Type B pancreatic cell (in vitro differentiated cells): ENCODE measurements at places on chromosomes 2 and 18. TPM values are rescaled to one million over a fixed set of nuclear protein-coding genes. Genes with fewer than 3 reads are reported as not detected.

The PRKAG3 gene
- total RNA-seq: not detected in 2 replicates

The KIF1A gene
- total RNA-seq: 78.4 and 112 TPM in 2 replicates

GRCh38 chr2:156311976-156312375, 20.5 kb downstream of the NR4A2 start:
- no peak for DNase-seq
- no peaks in the 10 kb centered on the region for H3K4me1 ChIP-seq
- H3K36me3 ChIP-seq: no peaks in the 10 kb centered on the region
- H3K27me3 ChIP-seq: peaks cover 32% of the 10 kb centered on the region

- H3K27ac ChIP-seq: no peak overlapping the region
- no peaks in the 10 kb centered on the region for H3K36me3 ChIP-seq
- no peaks in the 10 kb centered on the region for H3K4me1 ChIP-seq
- no peak for DNase-seq
- no peaks in the 10 kb centered on the region for H3K27me3 ChIP-seq
- no peak overlapping the region for H3K4me3 ChIP-seq
These were observed 28.0 kb upstream of the LTBP1 start for GRCh38 chr2:32918774-32919173.

GRCh38 chr18:23073996-23074606, 61.2 kb upstream of the CABLES1 start:
- H3K4me3 ChIP-seq: no peak overlapping the region
- no peaks in the 10 kb centered on the region for H3K36me3 ChIP-seq
- H3K27ac ChIP-seq: no peak overlapping the region
- DNase-seq: no peak
- H3K27me3 ChIP-seq: no peaks in the 10 kb centered on the region

- H3K36me3 ChIP-seq: no peaks in the 10 kb centered on the region
- peaks cover 10% of the 10 kb centered on the region for H3K27me3 ChIP-seq
- no peak for DNase-seq
- no peak overlapping the region for H3K27ac ChIP-seq
These were observed 106.9 kb downstream of the SP3 start for GRCh38 chr2:173858291-173858731.

DNA sequence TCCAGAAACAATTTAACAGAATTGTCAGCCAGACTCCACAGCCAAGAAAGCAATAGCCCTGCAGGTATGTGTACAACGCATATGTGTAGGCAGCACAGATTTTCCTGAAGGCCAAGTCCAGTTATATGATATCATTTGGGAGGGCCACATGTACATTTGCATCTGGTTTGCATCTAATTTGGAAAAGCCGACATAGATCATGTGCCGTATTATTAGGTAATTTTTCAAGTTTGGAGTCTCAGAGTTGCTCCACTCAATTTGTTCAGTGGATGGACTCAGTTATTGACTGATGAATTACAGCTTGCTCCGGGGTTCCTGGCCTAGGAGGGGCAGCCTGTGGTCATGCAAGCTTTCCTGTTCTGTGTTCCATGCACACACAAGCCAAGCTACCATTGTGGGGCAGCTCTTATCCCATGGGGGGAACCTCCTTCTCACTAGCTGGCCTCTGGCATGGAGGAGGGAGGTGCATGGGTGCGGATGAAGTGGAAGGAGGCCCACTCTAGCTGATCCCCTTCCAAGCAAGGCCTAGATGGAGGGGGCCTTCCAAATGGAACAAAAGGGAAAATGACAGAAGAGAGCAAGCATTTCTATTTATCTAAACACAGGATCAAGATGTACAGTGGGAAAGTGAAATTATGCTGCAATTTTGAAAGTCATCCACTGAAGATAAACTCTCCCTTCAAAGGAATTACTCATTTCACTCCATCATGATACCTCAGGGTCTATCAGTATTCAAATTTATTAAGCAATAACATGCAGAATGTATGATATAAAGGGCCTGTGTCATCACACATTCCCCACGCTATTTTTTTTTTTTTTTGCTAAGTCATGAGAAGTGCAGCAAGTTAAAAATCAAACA, 202.6 kb upstream of the SMAD2 start:
- peak overlapping the region; percentile 84 for H3K4me3 ChIP-seq
- no peaks in the 10 kb centered on the region for H3K36me3 ChIP-seq
- no peak for DNase-seq
- peak overlapping the region; percentile 81 for H3K27ac ChIP-seq
- peaks cover 32% of the 10 kb centered on the region for H3K27me3 ChIP-seq

DNA sequence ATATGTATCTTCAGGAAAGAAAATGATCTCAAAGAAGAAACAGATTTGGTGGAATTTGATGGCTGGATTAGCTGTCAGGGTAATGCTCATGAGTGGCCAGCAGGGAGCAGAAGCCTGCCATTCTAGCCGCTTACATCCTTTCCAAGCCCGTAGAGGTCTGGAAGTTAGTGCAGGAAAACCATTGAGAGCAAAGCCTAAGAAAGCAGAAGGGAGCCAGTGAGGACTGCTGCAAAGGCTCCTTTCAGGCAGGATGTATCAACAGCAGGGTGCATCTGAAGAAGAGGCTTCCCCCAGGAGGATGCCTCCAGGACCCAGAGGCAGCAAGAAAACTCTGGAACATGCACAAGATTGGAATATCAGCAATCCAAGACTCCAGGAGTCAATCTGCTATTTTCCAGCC, 22.9 kb upstream of the LBH start:
- DNase-seq: no peak
- H3K4me1 ChIP-seq: peaks cover 5% of the 10 kb centered on the region
- no peak overlapping the region for H3K4me3 ChIP-seq
- H3K27me3 ChIP-seq: peaks cover 10% of the 10 kb centered on the region

DNA sequence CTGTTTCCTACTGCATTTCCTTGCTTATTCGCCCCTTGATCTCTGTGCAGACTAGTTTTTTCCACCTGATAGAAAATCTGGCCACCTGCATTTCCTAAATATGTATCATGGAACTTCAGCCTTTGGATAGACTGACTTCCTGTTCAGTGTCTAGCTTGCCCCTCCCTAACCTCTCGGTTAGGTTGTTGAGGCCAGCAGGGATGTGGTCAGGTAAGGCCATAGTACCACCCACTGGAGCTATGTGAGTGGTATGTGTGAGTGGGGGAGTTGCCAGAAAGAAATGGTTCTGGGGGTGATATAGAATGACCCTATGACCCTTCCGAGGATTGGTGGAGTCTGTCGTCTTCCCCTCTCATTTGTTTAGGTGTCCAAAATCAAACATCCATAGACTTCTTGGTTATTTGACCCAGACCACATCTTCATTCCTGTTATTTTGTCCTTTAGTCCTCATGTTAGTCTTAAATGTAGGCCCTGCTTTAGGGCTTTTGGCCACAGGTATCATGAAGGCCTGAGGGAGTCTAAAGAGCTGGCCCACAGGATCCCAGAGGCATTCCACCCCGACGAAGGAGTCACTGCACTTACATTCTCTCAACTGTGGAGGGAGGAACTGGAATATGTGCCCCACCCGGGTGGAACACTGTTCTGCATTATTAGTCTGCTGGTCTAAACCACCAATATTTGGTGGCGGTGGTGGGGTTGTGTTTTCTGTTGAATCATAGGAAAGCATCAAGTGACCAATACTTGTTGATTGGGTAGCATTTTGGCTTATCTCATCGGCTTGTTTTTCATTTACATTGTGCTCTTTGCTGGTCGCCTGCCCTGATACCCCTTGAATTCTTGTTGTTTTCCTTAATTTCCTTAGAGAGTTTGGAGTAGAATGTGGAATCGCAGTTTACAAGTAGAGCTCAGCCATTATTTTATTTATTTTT, 21.9 kb downstream of the CAB39 start:
- no peaks in the 10 kb centered on the region for H3K27me3 ChIP-seq
- H3K4me3 ChIP-seq: no peak overlapping the region
- peak overlapping the region; percentile 56 for H3K27ac ChIP-seq

DNA sequence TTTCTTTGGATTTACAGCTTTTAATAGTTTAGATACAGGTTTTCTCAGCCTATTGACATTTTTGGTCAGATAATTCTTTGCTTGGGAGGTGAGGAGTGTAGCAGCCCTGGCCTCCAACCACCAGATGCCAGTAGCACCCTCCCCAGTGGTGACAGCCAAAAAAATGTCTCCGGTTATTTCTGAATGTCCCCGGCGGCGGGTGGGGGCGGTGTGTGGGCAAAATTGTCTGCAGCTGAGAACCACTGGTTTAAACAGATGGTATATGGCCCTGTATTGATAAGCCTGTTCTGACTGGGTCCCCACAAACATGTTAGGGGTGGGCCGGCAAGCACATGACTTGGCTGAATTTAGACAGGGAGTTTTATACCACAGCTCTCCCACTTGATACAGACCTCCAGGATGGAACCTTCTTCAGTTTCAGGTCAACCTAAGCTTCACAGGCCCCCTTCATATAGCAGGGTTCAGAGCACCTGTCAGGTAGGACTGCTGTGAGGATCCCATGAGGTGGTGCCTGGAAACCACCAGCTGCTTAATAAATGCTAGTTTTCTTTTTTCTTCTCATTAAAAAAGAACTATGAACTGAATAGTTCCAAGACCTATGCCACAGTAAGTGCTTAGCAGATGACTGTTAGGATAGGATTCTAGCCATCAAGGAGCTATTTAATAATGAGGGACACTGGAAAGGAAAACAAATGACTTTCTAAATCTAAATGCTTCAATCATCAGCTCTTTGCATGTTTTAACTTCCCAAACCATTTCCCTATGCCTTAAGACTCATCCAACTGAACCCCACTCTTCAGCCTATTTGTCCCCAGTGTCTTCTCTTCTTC, 18.1 kb downstream of the LPIN2 start:
- no peak overlapping the region for H3K27ac ChIP-seq
- H3K4me3 ChIP-seq: no peak overlapping the region
- peaks cover 24% of the 10 kb centered on the region for H3K36me3 ChIP-seq

- H3K36me3 ChIP-seq: peaks cover 12% of the 10 kb centered on the region
- no peak for DNase-seq
- H3K27me3 ChIP-seq: no peaks in the 10 kb centered on the region
- peaks cover 10% of the 10 kb centered on the region for H3K4me1 ChIP-seq
These were observed 46.9 kb downstream of the NAB1 start for GRCh38 chr2:190695739-190696138.

DNA sequence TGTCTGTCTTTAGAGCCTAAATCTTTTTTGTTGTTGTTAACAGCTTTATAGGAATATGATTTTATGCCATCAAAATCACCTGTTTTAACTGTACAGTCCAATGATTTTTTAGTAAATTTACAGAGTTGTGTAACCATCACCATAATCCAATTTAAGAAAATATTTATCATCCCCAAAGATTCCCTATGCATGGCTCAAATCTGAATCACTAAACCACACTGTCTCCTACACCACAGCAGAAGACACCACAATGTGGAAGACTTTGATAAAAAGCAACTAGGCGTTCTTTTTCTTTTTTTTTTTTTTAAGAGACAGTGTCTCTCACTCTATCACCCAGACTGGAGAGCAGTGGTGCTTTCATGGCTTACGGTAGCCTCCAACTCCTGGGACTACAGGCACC, 99.6 kb downstream of the TXNL1 start:
- no peak for DNase-seq
- H3K4me3 ChIP-seq: no peak overlapping the region
- peaks cover 4% of the 10 kb centered on the region for H3K4me1 ChIP-seq
- H3K27me3 ChIP-seq: peaks cover 6% of the 10 kb centered on the region
